CD4-positive, alpha-beta memory T cell (primary cell): ENCODE measurements at places on chromosomes 7 and 10.

- no peaks in the 10 kb centered on the region for H3K4me1 ChIP-seq
- no peaks in the 10 kb centered on the region for H3K27me3 ChIP-seq
- no peaks in the 10 kb centered on the region for H3K36me3 ChIP-seq
- no peak for DNase-seq
- H3K27ac ChIP-seq = no peak overlapping the region
Measured at GRCh38 chr10:60384708-60385398, 4.8 kb downstream of the ANK3 start.

DNA sequence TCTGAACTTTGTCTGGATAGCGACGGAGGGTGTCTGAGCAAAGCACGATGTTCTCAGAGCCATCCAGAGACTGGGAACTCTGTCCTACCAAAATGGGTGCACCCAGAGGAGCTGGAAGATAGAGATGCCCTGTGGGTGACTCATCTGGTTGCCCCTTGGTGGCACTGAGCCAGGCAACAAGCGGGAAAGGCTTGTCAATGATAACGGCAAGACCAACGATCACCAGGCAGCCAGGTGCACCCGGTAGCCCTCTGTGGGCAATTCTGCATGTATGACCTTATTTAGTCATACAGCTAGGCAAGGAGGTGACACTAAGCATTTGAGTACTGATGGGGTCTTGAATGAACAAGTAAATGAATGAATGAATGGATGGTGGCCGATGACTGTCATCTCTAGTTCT, 2.8 kb upstream of the ELN start:
- no peak overlapping the region for H3K4me3 ChIP-seq
- peaks cover 16% of the 10 kb centered on the region for H3K27me3 ChIP-seq
- no peak for DNase-seq
- H3K27ac ChIP-seq = no peak overlapping the region

GRCh38 chr10:49688261-49688846, 8.9 kb downstream of the C10orf53 start:
- no peak overlapping the region for H3K27ac ChIP-seq
- DNase-seq = no peak
- H3K4me1 ChIP-seq = no peaks in the 10 kb centered on the region
- H3K27me3 ChIP-seq = peaks cover 12% of the 10 kb centered on the region
- no peaks in the 10 kb centered on the region for H3K36me3 ChIP-seq

DNA sequence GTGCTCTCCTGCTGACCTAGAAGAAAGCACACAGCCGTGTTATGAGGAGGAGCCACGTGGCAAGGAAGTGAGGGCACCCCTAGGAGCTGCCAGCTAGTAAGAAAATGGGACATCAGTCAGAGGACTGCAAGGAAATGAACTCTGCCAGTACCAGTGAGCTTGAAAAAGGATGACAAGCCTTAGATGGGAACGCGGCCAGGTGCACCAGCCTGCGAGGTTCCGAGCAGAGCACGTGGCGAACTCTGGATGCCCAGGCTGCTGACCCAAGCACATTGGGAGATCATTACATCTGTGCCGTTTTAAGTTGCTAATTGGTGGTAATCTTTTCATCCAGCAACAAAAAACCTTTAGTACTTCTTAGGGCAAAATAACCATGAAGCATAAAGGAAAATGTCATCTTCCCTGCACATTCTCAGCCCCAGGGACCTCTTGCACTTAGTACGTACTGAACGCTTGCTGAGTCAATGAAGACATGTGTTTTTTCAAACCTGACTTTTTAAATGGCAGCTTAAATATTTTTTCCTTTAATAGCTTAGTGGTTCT, 69.4 kb downstream of the AMZ1 start:
- no peak overlapping the region for H3K27ac ChIP-seq
- H3K36me3 ChIP-seq = no peaks in the 10 kb centered on the region
- H3K4me3 ChIP-seq = no peak overlapping the region
- DNase-seq = no peak
- no peaks in the 10 kb centered on the region for H3K27me3 ChIP-seq

DNA sequence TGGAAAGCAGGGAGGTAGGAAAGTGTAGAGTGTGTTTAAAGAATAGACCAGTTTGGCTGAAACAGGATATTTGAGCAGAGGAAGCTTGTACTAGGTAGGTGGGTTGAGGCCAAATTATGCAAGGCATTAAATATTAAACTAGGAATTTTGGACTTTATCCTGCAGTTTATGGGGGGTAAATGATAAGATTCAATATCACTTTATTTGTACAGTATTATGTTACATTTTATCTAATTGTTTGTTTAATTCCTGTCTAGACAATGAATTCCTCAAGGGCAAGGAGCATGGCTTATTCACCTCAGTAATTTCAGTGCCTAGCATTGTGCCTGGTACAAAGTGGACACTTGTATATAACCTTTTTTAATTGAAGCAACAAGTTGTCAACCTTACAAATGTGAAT, 125.9 kb downstream of the CFTR start:
- H3K27me3 ChIP-seq = no peaks in the 10 kb centered on the region
- H3K4me3 ChIP-seq = no peak overlapping the region
- H3K27ac ChIP-seq = no peak overlapping the region
- no peaks in the 10 kb centered on the region for H3K4me1 ChIP-seq
